Cortex of kidney (tissue), 1 donor: ENCODE measurements at places on chromosomes 3 and 15.

GRCh38 chr3:188064831-188065493 is 89.0 kb upstream of the LPP start:
- DNase-seq = no peak

DNA sequence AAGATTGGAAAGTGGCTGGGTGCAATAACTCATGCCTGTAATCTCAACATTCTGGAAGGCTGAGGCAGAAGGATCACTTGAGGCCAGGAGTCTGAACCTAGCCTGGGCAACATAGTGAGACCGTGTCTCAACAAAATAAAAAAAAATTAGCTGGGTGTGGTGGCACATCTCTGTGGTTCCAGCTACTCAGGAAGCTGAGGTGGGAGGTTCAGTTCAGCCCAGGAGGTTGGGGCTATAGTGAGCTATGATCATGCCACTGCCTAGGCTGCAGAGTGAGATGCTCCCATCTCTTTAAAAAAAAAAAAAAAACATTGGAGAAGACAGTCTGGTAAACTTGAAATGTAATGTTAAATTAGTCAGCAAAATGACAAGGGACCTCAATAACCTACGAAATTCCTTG is 57.9 kb downstream of the STAG1 start:
- DNase-seq = no peak

DNA sequence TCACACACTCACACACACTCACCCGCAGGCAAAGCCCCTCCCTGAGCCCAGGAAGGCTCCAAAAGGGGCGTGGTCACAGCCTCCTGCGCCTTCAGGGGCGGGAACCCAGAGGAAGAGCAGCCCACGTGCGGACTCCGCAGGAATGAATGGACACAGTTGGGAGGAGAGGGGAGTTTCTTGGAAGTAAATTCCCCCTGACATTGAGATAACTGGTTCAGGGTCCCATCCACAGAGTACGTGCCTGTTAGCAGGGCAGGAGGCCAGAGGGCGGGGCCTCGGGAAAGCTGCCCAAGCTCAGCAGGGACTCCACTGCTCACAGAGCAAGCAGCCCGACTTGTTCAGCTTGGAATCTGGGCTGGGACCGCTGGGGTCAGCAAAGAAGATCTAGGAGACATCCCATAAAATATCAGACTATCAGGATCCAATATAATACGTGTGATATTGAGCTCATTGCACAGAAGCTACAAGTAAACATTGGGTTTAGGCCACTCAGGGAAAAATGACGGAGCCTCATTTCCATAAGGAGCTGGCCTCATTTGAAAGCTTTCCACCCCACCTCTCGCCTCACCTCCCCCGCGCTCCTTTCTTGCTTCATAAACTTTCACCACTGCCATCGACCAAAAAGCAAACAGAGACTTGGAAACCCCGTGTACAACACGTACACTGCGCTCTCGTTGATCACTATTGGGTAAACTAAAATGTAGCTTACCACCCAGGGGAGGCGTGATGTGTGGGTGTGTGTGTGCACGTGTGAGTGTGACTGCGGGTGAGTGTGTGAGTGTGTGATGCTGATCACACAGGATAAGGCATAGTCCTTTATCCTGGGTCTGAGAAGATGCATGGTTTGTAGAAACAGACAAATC is 36.0 kb downstream of the TM2D3 start:
- no peak for DNase-seq

GRCh38 chr3:196604548-196604947 is 34.9 kb upstream of the NRROS start:
- DNase-seq = no peak

DNA sequence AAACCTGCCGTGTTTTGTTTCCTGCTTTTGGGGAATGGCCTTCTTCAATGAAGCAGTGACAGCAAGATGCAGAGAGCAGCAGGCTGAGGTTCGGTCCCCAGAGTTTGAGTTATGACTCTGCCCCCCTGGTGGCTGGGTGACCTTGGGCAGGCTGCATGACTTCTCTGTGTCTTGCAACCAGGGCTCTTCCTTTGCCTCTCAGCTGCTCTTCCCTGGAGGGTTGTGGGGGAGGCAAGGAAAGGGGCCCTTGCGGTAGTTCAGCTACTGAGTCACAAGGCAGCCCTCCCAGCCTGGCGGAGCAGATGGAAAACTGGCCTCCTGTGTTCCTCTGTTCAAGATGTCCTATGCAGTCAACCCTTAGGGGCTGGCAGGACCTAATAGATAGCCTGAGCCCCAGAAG is 17.1 kb downstream of the CTXND1 start:
- DNase-seq = no peak

- DNase-seq = no peak
Measured at GRCh38 chr3:27454914-27455313, 29.3 kb downstream of the SLC4A7 start.

DNA sequence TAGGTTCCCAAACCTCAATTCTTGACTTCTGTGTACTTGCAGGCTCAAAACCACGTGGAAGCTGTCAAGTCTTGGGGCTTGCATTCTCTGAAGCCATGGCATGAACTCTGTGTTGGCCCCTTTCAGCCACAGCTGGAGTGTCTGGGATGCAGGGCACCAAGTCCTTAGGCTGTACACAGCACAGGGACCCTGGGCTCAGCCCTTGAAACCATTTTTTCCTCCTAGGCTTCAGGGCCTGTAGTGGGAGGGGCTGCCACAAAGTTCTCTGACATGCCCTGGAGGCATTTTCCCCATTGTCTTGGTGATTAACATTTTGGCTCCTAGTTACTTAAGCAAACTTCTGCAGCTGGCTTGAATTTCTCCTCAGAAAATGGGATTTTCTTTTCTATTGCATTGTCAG is 135.4 kb downstream of the ATG7 start:
- no peak for DNase-seq

GRCh38 chr3:47152578-47152977 is 11.3 kb downstream of the SETD2 start:
- DNase-seq = no peak

- no peak for DNase-seq
Measured at GRCh38 chr15:80788536-80788935, 9.4 kb downstream of the CEMIP start.

GRCh38 chr3:150439657-150440056 is 31.6 kb downstream of the TSC22D2 start:
- DNase-seq = no peak

- no peak for DNase-seq
Measured at GRCh38 chr3:62817678-62818077, 57.5 kb downstream of the CADPS start.

- no peak for DNase-seq
Measured at GRCh38 chr15:32818758-32819447, 101.1 kb downstream of the GREM1 start.
